KBM-7 (cell line): ENCODE measurements at places on chromosomes 12 and 14.

- no peak for DNase-seq
Observed at GRCh38 chr14:95711476-95712176, 2.3 kb downstream of the TCL1A start.

- DNase-seq: no peak
Observed at GRCh38 chr14:66483322-66483721, 2.8 kb upstream of the CCDC196 start.

DNA sequence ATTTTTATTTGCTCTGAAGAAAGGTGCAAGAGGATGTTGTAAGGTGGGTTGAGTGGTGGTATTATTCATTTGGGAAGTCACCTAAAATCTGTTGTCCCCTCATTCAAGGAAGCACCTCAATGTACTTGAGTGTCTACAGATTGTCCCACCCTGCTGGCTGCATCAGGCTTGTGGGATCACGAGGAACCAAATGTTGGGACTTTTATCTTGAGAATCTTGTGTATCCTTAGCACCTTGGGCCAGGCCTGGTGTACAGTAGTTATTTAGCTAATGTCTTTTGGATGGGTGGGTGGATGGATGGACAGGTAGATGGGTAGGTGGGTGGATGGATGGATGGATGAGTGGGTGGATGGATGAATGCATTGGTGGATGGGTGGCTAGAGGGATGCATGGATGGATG, 519.3 kb downstream of the BCL11B start:
- DNase-seq: no peak

DNA sequence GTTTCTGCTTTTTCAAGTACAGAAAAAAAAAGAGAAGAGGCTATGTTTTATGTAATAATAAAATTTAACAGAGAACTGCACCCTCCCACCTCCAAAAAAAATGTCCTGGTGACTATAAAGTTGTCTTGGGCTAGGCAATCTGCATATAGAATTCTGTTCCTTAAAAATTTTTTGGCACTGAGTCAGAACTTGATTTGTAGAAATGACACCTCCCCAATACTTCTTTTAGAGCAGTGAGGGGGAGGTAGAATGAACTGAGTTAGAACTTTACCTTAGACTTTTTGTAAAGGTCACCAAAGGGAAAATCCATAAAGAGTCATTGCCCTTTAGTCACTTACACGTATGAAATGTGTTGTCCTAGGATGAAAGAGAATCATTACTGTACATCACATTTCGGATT, 80.0 kb downstream of the BTG1 start:
- no peak for DNase-seq

DNA sequence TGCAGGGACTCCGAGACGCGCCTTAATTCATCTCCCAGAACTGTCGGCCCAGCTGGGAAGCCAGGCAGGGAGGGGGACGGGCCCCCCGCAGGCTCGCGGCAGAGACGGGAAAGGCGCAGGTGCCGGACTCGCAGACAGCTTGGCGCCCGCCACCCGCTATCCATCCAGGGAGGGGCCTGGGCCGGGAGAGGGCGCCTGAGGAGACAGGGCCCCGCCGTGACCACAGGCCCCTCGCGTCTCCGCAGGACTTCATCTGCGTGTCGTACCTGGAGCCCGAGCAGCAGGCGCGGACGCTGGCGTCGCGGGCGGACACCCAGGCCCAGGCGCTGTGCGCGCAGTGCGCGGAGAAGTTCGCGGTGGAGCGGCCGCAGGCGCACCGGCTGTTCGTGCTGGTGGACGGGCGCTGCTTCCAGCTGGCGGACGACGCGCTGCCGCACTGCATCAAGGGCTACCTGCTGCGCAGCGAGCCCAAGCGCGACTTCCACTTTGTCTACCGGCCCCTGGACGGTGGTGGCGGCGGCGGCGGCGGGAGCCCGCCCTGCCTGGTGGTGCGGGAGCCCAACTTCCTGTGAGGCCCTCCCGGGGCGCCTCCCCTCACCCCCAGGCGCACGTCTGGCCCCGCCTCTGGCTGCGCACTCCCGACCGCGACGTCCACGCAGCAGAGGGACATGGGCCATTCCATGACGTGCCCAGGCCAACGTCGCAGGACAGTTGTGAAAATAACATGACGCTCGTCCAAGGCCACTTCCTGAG, 60.6 kb downstream of the LGMN start:
- no peak for DNase-seq

- no peak for DNase-seq
Observed at GRCh38 chr12:56935157-56935556, 949 bp upstream of the SDR9C7 start.

DNA sequence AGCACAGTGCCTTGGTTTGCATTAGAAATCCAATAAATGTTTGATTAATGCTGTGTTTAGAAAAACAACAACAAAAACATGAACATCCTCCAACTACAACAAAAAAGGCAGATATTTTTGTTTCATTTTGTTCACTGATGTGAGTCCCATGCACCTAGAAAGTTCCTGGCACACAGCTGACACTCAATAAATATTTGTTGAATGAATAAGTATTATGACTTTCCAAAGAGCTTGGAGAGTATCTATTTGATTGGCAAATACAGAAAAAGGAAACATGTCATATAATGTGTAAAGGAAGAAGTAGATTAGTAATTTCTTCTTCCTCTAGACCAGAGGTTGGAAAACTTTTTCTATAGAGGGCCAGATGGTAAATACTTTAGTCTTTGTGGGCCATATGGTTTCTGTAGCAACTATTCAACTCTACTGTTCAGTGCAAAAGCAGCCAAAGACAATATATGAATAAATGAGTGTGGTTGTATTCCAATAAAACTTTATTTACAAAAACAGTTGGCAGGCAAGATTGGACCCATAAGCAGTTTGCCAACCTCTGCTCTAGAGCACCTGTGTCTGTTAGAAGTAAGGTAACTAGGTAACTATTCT, 312.3 kb upstream of the DIO2 start:
- no peak for DNase-seq
